Stimulated activated CD4-positive, alpha-beta T cell treated with anti-CD3 and anti-CD28 coated beads, Interleukin-2, amount 100 ng/mL, for 48 hours (primary cell): ENCODE measurements at places on chromosomes 13 and 19.
A peak's percentile ranks its signal among the peaks of the same experiment; 100 is the strongest.

DNA sequence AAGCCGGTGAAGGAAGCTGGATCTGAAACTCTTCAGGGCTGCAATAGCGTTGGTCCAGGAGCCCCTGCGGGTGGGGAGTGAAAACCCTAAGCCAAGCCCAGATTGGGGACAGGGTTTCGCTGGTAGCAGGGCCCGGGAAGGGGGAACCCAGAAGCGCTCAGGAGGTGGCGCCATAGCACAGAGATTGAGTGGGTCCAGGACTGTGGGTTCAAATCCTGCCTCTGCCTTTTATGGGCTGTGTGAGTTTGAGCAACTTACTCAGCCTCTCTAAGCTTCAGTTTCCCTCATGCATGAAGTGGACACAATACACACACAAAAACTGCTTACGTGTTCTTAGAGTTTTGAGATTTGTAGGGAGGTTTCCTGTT lies 8.3 kb upstream of the SYCN start:
- peak; percentile 66 for DNase-seq

GRCh38 chr13:20431080-20431479 lies 94.6 kb downstream of the CRYL1 start:
- no peak for DNase-seq

GRCh38 chr13:76853481-76853880 lies 32.7 kb downstream of the KCTD12 start:
- DNase-seq = no peak

GRCh38 chr19:33303791-33304345 lies 1.5 kb upstream of the CEBPA start:
- DNase-seq = no peak

DNA sequence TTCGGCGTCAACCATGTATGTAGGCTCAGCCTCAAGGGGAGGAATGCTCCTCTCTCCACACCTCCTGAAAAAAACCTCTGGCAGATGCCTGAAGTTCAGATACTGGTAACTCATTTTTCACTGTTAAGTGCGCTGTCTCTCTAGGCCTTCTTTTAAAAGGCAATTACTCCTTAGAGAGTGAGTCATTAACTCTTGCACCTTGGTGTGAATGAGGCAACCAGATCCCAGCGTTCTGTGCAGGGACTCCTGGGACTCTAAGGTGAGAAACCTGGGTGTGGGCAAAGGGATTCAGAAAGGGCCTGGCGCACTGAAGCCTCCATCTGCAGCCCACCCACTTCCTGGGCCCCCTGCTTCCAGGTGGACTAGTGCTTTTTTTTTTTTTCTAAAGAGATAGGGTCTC lies 71.7 kb downstream of the SIAH3 start:
- DNase-seq = no peak

- DNase-seq = no peak
Observed at GRCh38 chr19:1274081-1274851, 1.1 kb upstream of the FAM174C start.

DNA sequence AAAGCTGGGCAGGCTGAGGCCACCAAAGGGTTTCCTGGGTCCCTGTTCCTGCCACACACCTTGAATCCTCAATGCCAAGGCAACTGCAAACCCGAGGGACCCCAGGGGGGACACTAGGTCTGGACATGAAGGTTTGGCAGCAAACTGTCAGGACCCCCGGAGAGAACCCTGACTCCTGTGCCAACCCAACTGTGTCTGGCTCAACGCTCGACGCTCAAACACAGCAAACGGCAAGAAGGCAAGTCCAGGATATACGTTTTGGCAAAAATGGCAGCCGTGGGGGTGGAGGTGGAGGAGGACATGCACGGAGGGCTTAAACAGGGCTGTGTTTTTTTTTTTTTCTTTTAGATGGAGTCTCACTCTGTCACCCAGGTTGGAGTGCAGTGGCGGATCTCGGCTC lies 73.0 kb downstream of the GADD45B start:
- no peak for DNase-seq

DNA sequence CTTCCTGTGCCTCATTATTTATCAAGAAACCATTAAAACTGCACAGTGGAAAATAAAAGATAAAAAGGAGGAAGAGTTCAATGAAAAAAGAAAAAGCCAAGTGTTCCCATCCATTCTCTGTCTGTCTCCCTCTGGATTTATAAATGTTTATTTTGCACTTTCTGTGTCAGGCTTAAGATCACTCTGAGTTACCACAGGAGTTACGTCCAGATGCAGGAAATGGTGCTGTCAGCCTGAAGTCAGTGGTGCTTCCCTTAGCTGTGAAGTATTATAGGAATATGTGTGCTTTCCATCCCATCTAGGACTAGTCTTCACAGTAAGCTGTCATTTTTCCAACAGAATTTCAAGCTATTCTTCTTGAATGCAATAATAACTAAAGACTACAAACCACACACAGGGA lies 420.2 kb downstream of the KCTD12 start:
- no peak for DNase-seq

DNA sequence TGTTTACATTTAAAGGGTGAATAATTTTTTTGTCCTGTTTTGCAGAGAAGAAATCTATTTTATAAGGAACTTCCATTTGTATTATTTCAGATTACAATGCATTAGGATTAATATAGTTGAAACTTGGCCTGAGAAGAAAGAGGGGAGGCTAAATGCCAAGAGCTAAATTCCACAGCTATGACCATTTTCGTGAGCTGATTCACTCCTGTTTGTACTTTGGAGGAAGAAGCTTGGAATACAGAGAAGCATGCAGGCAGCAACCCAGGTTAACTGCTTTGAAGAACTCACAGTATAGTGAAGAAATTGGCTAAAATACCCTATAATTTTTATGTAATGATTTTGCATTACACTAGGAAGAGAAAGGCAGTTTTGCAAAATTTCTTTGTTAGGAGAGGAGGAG lies 309.4 kb upstream of the KLF12 start:
- no peak for DNase-seq

DNA sequence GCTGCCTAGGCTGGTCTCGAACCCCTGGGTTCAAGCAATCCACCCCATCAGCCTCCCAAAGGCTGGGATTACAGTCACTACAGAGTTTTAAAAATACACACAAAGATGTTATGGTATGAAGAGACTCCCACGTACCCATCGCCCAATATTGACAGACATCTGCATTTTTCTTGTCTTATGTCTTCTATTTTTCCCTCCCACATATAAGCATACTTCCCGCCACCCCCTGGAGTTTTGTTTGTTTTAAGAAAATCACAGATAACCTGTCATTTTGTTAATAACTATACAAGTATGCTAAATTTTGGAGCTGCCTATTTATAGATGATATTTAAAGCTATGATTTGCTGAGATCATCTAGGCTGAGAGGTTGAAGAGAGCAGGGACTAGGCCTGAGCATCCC lies 6.2 kb upstream of the SMG9 start:
- no peak for DNase-seq

DNA sequence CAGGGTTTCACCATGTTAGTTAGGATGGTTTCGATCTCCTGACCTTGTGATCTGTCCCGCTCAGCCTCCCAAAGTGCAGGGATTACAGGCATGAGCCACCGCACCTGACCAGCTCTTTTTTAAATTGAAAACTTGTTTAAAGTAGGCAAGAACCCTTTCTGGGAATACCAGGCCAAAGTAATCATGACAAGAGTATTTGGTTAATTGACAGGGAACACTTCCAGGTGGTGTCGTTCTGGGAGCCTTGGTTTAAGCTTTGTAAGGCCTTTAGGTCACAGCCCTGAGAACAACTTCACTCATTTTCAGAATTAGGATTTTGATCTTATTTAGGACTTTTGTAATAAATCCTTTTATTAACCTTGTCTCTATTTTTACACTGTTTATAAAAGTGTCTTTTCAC lies 115.2 kb downstream of the LMO7 start:
- DNase-seq = no peak

- DNase-seq = no peak
Observed at GRCh38 chr19:38401148-38401547, 1.7 kb upstream of the FAM98C start.

- peak; percentile 97 for DNase-seq
Observed at GRCh38 chr19:45779231-45780145, 2.8 kb downstream of the DMPK start.

DNA sequence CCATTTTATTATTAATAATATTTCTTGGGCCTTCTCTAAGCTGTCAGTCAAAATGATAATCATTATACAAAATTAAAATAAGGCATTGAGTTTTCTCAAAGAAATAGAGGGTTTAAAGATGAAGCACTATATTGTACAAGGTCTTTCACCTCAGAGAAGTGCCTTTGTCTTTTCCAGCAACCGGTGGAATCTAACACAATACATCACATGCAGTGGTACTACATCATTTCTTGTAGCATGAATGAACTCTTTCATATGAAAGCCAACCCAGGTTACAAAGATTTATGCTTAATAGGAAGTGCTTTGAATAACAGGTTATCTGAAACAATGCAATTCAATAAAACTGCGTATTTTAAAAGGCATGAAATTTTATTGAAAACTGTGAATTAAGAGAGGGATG lies 1620.8 kb downstream of the PCDH9 start:
- no peak for DNase-seq

- DNase-seq = no peak
Observed at GRCh38 chr19:43806848-43807247, 4.6 kb upstream of the LYPD5 start.

DNA sequence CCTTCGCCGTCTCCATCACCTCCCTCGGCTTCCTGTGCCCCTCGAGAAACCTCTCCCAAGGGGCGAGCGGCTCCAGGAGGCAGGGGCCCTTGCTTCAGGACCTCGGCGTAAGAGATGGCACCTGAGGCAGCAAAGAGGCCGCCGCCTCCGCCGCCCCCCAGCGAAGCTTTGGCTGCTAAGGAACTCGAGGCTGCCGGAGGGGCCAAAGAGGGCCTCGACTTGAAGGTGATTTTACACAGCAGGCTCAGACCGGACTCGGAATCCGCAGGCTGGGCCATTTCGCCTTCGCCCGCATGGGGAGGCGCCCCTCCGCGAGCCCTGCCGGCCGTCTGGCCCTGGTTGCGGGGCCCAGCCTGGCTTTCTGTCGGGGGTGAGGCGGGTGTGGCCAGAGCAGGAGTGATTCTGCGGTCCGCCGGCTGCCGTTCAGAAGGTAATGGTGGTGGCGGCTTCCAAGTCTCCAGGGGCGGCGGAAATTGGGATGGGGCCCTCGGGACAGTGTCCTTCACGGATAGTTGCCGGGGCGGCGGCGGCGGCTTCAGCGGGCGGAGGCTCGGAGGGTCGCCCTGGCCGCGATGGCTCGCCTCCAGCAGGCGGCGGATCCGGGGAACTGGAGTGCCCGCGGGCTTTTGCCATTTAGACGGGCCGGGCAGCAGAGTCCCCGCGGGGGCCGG lies 1.4 kb downstream of the GGN start:
- no peak for DNase-seq

GRCh38 chr13:107057028-107057631 lies 489.2 kb upstream of the ARGLU1 start:
- DNase-seq = no peak

DNA sequence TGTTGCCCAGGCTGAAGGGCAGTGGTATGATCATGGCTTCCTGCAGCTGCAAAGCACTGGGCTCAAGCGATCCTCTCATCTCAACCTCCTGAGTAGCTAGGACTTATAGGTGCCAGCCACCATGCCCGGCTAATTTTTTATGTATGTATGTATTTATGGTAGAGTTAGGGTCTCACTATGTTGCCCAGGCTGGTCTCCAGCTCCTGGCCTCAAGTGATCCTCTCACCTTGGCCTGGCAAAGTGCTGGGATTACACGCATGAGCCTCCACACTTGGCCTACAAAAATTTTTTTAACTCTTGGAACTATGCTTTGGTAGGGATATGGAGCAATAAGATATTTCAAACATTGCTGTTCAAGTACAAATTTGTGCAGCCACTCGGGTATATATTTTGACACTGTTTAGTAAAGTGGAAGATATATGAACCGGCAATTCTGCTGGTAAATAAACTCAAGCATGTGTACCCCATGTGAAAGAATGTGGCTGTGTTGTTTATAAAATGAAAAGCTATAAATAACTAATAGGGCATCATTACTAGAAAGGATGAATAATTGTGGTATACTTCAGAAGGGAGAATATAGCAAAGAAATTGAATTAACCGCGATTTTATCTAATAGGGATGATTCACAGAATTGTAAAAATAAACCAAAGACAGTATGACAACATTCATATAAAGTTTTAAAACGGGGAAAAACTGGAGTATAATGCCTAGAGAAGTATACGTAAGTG lies 1.1 kb downstream of the ZNF566 start:
- no peak for DNase-seq

- peak; percentile 23 for DNase-seq
Observed at GRCh38 chr19:53432088-53432661, 391 bp downstream of the ZNF761 start.

- no peak for DNase-seq
Observed at GRCh38 chr19:53864308-53864836, 3.3 kb upstream of the MYADM start.

DNA sequence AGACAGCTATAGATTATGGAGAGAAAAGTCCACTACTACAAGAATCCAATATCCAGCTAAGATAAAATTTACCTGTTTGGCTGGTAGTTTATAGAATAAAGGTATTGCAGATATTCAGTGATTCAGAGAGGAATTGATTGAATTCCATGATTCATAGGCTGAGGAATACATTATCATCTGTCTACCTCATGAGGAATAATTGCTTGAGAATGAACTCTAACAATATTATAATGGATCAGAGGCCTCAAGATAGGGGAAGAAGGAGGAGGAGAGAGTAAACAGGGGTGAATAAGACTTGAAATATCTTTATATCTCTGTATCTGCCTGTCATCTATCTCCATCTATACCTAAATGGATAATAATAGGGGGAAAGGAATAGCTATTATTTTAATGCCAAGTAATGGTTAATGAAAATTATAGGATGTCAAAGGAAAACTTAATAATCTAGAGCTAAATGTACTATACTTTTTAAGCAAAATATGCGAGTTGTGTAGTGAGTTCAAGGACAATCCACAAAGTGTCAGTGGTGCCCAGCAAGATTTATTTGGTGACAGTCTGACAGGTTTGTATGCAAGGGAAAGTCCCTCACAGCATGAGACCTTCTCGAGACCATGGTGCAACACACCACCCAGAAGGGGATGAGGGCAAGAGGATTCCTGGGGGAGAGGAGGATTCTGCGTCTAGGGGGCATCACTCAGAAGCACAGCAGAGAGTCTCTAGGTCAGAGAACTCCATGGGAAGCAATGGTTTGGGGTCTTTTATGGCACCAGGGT lies 224.5 kb downstream of the GPC5 start:
- DNase-seq = no peak

DNA sequence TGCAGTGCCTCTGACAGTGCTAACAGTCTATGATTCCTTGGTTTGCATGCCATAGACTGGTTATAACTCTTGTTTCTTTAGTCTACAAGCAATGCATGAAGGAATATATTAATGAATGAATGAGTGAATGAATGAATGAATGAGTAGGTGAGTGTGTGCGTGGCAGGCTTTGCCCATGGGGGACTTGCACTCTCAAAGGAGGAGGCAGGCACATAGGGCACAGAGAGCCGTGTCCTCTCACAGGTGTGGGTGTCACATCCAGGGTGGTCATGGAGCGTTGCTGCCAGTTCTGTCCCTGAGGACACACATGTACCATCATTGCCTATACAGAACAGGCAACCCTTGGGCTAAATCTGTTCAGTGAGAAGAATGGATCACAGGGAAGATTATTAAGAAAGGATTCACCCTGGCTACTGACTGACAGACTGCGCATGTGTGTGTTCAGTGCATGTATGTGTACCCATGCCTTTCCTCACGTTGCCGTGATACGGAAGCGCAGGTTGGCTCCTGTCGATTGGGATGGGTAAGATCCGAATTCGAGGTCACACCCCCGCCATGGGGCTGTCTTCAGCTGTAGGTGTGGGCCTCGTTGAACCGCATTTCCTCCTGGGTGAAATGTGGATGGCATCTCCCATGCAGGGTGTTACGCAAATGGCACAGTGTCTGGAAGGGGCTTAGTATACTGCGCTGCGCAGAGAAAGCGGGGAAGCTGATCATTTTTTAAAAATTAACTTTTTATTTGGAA lies 161.4 kb downstream of the STK24 start:
- no peak for DNase-seq

- DNase-seq = no peak
Observed at GRCh38 chr13:45341799-45342500, 967 bp upstream of the TPT1 start.
